Activated T-cell treated with anti-CD3 and anti-CD28 coated beads, Interleukin-2, amount 50 U/mL, for 72 hours (primary cell): ENCODE measurements at places on chromosomes 13 and 19. TPM values are rescaled to one million over a fixed set of nuclear protein-coding genes. Genes with fewer than 3 reads are reported as not detected.
A peak's percentile ranks its signal among the peaks of the same experiment; 100 is the strongest.

CGB8 gene
- total RNA-seq: not detected

NMRK2 gene
- not detected for total RNA-seq

VMAC gene
- 10.5 TPM for total RNA-seq

SPRED3 gene
- total RNA-seq: 4.2 TPM

ZNF780B gene
- 11.7 TPM for total RNA-seq

RASA3 gene
- total RNA-seq: 39.2 TPM

EBI3 gene
- total RNA-seq: 21.8 TPM

GRIN2D gene
- 0.39 TPM for total RNA-seq

RFPL4A gene
- not detected for total RNA-seq

PIBF1 gene
- total RNA-seq: 21.2 TPM

GRCh38 chr19:33618884-33619283 is 2.9 kb upstream of the CHST8 start:
- no peak for DNase-seq

DNA sequence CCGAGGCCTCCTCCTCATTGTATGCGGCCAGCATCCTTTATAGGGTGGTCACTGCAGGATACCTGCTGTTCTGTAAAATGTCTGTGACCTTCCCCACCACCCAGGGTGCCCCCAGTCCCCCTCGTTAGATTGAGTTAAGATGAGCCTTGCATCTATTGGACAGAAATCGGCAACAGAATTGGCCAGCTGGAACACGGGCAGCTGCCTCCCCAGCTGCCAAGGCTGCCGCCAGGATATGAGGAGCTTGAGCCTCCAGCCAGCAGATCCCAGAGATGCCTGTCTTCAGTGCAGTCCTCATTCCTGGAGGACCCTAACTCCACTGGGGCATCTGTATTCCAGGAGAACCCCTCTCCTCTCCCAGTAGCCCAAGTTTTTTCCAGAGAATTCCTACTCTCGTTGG is 463.0 kb downstream of the TSHZ3 start:
- DNase-seq: no peak

DNA sequence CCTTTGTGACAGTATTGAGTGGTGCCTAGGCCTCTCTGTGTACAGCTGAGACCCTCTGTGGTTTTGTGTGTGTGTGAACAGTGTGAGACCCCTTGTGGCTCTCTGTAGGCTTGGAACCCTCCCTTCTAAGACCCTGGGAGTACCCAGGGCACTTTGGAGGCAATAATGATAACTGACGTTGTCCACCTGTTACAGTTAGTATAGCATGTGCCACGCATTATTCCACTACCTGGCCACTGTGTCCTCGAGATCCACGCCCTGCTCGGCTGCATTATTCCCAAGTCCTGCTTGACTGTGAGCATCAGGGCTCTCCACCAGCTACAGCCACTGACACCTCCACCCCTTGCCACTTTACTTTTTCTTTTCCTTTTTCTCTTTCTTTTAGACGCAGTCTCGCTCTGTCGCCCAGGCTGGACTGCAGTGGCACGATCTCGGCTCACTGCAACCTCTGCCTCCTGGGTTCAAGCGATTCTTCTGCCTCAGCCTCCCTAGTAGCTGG is 2.0 kb downstream of the GRAMD1A start:
- no peak for DNase-seq

GRCh38 chr13:22915442-22916082 is 265.2 kb upstream of the SGCG start:
- DNase-seq: no peak

- no peak for DNase-seq
Measured at GRCh38 chr13:91825516-91825915, 427.1 kb downstream of the GPC5 start.

GRCh38 chr13:43030548-43030947 is 7.2 kb downstream of the DNAJC15 start:
- no peak for DNase-seq

- no peak for DNase-seq
Measured at GRCh38 chr13:113668491-113668971, 1.5 kb downstream of the GRK1 start.

GRCh38 chr13:80448725-80449124 is 107.8 kb upstream of the SPRY2 start:
- DNase-seq: no peak

DNA sequence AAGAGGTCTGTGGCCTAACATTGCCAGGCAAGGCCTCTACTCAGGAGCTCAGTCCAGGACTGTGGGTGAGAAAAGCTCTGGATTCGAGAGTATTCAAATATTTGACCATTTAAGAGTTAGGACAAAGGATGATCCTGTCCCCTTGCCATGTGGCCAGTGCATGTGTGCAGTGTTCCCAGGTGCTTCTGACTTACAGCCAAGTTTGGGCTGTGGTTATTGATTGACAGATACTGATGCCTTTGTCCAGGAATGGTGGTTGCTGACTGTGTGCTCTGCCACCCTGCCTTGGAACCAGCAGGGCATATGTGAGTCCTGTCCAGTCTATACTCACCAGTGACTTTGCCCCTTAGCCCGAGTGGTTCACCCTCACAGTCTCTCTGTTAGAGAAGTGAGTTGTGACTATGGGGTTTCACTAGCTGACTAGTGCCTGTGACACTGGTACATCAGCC is 51.9 kb downstream of the GARRE1 start:
- DNase-seq: no peak

DNA sequence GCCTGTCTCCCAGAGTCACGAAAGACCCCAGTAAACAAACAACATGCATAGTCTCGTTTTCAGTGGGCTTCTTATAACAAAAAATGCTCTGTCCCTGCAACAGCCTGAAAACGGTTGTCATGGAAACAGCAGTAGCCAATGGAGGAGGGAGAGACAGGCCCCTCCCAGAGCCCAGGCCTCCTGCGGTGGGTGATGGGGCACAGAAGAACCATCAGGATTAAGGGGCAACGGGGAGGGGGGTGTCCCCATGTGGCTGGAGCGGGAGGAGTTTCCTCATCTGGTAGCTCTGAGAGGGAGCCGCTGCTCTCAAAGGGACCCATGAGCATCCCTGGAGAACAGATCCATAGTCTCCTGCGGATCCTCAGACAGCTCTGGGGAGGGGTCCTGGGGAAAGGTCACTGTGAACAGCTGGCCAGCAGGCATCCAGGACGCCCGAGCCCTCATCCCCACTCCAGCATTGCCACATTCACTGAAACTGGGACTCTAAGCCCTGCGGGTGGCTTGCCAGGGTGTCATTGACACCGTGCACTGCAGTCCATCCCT is 37.5 kb upstream of the PNMA8B start:
- DNase-seq: no peak

GRCh38 chr19:20661150-20661819 is at the start of gene ZNF626:
ZNF626 (minus strand) TSS chr19:20661571; CDS start chr19:20661446, 125 bp downstream.
- peak; percentile 91 for DNase-seq

DNA sequence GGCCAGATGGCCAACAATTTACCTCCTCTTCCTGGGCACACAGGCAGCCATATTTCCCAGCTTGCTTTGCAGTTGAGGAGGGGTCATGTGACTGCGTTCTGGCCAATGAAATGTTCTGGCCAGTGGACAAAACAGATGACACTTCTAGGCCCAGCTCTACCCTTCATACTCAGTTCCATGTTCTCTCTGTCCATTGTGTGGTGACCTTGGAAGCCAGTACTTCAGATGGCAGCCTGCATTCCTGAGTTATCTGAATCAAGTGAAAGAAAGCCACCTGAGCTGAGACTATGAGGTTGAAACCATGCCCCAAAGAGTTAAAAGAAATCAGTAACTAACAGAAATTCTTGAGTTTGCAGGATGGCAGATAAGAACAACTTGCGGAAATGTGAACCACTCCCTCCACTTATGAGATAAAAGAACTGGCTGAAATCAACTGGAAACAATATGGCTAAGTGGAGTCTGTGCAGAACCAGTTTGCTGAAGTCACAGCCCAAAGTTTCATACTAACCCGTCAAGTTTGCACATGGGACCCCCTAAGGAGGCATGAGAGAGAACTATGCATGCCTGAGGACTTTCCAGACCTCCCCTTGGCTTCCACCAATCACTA is 8.1 kb downstream of the FAM187B start:
- DNase-seq: no peak

GRCh38 chr13:41905600-41906254 is 55.2 kb downstream of the VWA8 start:
- no peak for DNase-seq

DNA sequence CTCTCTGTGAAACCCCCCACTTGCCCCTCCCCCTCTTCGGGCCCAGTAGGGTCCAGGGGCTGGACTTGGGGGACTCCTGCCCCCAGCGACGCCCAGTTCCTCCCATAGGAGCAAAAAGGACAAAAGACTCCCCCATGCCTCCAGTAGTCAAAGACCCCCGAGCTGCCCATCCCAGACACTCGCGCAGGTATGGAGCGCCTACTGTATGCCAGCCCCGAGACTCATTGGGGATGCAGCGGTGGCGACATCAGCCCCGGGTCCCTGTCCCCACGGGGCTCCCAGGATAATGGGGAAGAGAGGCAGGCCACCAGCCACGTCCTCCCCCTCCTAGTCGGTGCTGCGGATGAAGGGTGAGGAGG is 18.3 kb upstream of the ZNRF4 start:
- DNase-seq: no peak

GRCh38 chr13:52734075-52734623 is 5.5 kb downstream of the CNMD start:
- DNase-seq: no peak

DNA sequence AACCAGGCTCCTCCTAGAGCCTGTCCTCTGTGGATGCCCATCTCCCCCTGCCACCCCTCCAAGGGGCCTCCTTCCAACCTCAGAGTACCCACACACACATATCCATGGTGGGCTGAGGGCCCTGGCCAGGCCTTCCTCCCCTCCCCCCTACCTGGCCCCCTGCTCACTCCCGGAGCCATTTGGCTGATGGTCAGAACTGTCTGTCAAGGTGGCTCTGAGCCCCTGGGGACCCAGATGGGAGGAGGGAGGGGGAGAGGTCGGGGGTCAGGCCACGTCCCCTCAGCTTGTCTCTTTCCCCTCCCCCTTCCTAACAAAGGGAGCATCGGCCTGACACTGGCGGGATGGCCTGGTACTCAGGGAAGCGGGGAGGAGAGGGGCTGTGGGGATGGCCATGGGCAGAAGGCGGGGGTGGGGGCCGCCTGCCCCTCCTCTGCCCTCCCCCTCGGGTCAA is 18.7 kb upstream of the POU2F2 start:
- no peak for DNase-seq

DNA sequence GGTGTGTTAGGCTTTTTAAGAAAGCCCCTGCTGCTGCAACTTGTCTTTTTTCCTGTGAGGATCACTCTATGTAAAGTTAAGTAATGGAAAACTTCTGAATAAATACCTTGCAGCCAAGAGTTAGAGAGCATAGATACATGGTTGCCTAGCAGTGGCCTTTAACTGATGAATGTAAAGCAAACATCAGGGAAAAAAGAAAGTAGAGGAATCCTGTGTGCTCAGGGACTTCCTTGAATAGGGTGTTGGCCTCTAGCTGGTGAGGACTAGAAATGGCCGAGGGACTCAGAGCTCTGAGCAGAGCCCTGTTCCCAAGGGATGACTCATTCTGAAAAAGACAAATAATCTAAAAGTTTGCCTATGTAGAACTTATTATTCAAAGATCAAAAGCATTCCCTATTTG is 135.7 kb downstream of the MIPEP start:
- no peak for DNase-seq

GRCh38 chr13:23605831-23606230 is 35.6 kb downstream of the TNFRSF19 start:
- DNase-seq: no peak

- DNase-seq: peak; percentile 60
Measured at GRCh38 chr13:30429721-30430694, 7.7 kb downstream of the UBE2L5 start.

DNA sequence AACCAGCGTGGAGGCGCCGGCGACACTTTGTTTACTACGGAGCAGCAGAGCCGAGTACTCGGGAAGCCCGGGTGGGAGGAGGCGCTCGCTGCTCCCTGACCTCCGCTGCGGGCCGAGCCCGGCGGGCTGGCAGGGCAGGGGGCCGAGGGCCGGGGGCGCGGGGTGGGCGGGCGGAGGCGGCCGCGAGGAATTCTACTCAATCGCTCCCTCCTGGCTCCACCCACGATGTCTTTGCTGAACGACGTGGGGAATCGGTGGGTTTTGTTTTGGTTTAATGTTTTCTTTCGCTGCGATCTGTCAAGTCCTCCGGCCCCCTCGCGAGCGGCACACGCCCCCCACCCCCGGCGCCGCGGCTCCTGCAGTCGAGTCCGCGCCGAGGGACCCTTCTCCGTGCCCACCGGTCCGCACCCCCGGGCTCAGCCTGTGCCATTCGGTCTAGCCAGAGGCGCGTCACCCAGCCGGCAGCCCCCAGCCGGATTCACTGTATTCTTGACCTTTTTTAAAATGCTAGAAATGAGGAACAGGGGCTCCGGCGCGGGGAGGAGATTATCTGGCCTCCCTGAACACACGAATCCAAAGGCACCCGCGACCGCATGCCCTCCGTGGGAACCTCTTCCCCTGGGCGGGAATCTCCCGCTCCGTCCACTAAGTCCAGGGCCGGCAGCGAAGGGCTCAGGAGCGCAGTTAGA is 636 bp upstream of the FOXO1 start:
- DNase-seq: peak; percentile 39

DNA sequence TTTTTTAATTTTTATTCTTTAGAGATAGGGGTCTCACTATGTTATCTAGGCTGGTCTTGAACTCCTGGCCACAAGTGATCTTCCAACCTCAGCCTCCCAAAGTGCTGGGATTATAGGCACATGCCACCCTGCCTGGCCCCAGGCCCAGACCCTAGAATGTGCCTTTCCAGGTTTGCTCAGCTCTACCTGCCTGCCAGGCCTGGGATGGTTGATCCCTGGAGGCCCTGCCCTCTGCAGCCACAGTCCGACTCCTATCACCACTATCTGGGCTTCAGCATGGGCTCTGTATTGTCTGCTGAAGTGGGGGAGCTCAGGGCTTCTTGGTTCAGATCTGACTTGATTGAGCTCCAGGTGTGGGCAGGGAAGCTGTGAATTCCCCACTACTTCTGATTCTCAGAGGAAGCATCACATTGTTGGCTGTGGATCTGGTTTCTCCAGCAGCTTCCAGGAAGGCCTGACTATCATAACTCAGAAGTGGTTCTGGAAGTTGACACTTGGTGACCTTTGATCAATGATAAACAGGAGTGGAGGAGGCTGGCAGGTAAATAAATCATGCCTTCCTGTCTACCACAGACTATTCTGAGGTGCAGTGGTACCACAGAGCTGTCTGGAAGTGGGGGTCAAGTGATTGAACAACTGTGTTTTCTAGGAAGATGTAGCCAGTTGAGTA is 71.9 kb downstream of the OLFM4 start:
- DNase-seq: no peak

GRCh38 chr19:369876-370275 is 25.3 kb upstream of the MIER2 start:
- DNase-seq: no peak

DNA sequence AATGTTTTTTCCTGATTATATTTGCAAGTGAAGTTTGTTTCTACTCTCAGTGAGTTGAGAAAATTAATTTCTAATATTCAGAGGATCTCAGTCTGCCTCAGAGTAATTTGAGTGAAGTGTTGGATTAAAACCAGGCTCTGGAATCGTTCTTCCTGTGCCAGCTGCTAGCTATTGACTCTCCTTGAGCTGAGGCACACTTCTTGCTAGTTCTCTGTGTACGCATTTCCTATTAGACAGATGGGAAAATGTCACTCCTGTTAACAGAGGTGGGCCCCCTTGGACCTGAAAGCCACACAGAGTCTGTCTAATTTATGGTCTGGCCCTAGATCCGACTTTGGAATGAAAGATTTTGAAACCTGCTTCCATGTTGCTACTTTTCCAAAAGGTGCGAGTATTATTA is 107.6 kb upstream of the RNF113B start:
- no peak for DNase-seq
